ENCODE measurements at places on chromosomes 6 and 20.

GRCh38 chr6:71197267-71197666, 91.3 kb upstream of the OGFRL1 start:
- no peak for DNase-seq

- DNase-seq, result no peak
These were observed 16.0 kb upstream of the TRIM38 start for GRCh38 chr6:25946631-25947030.

- no peak for DNase-seq
These were observed 6.3 kb downstream of the TASP1 start for GRCh38 chr20:13632431-13632830.

GRCh38 chr6:39330476-39330875, 8.0 kb upstream of the KCNK16 start:
- no peak for DNase-seq

GRCh38 chr6:130558131-130558530, 192.3 kb downstream of the TMEM200A start:
- no peak for DNase-seq

GRCh38 chr20:36761125-36761524, 12.4 kb downstream of the DSN1 start:
- no peak for DNase-seq

DNA sequence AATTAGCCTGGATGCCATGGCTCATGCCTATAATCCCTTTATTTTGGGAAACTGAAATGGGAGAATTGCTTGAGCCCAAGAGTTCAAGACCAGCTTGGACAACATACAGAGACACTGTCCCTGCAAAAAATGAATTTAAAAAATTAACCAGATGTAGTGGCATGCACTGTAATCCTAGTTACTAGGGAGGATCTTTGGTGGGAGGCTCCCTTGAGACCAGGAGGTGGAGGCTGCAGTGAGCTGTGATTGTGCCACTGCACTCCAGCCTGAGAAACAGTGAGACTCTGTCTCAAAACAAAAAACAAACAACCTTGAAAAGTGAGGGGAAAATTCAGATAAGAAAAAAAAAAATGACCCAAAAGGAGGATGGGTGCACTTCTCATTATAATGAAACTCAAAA, 23.4 kb downstream of the CAP2 start:
- DNase-seq, result no peak

- no peak for DNase-seq
These were observed 54.6 kb downstream of the B4GALT5 start for GRCh38 chr20:49659056-49659455.

DNA sequence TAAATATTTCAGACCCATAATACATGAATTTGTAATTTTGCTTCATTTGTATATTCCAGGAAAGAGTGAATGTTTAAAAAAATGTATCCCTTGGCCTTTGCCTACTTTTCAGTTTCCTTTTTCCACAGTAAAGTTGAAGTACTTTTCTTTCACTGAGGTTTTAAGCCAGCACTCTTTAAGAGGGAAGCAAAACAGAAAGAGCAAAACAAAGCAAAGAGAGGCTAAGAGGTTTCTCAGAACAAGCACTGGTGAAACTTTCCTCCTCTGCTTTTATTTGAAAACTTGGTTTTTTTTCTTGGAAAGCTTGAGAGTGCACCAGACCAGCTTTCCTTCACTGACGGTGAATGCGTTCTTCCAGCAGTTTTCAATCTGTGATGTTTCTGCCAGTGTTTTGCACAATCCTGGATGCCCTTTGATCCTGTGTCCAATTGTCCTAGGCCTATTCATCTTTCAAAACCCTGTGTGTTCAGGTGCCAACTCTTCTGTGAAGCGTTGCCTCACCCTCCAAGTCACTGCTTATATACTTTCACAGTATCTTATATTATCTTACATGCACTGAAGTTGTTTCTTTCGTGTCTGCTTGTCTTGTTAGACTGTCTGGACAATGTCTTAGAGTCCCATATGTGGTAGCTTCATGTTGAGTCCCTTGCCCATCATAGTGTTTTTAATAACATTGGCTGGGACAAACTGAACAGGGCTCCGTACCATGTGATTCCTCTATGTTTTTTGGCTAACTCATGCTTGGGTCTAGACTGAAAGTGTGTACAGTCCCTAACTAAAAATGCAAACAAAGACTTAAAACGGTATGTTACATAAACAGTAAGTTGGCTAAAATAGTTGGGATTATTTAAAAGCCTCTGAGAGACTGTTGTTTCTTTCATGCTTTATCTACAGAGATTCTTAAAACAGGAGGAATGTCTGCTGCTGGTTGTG, 1.9 kb downstream of the RNF217 start:
- DNase-seq, result no peak

DNA sequence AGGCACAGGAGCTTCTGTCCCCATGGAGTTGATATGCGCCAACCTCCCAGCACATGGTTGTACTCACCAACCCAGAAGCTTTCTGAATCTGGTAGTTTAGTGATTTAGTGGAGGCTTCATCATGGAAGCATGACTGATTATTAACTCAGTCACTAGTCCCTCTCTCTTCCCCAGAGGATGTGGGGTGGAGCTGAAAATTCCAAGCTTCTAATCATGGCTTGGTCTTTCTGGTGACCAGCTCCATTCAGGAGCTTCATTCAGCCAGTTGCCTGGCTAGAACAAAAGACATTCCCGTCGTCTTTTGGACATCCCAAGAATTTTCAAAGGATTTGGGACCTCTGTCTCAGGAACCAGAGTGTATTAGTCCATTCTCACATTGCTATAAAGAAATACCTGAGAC, 13.3 kb upstream of the SMIM13 start:
- no peak for DNase-seq

DNA sequence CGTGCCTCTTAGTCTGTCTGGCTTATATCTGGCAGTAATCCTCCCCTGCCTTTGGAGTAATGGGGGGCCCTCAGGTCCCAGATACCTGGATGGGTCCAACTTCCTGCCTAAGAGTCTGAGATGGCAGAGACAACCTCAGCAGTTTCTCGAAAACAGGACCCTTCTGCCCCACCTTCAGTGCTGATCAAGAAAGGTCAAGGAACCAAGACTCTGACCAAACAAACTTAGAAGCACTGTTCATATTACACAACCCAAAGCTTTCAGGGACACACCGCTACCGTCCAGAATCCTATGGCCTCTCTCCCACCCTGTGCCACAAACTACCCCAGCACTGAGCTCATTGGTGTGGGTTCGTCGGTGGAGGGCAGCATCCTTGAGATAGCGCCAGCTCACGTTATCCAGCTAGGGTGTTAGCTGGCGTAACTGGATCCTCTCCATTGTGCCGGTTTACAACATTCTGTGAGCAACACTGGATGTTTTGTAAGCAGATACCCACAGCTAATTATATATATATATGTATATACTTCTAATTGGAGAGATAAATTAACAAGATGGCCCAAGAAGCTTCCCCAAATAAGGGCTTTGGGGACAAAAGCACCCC, 7.6 kb upstream of the TMC2 start:
- DNase-seq, result no peak

All from T-helper 9 cell (primary cell).